ENCODE measurements at places on chromosomes 4 and X. TPM values are rescaled to one million over a fixed set of nuclear protein-coding genes. Genes with fewer than 3 reads are reported as not detected.

The VSIG1 gene
- total RNA-seq = 13.5 TPM

The CT47B1 gene
- total RNA-seq = not detected

The ADGRG4 gene
- total RNA-seq = not detected

The SEPTIN6 gene
- 261 TPM for total RNA-seq

The TCP11X2 gene
- not detected for total RNA-seq

The TRPC5OS gene
- total RNA-seq = not detected

The POLA1 gene
- 26.4 TPM for total RNA-seq

The P2RY4 gene
- 0.28 TPM for total RNA-seq

The MAGEC1 gene
- not detected for total RNA-seq

The WDFY3 gene
- total RNA-seq = 0.08 TPM

The NALF2 gene
- 1.8 TPM for total RNA-seq

The FHL1 gene
- total RNA-seq = 15.3 TPM

The SLC4A4 gene
- total RNA-seq = 2.5 TPM

The CXCL11 gene
- total RNA-seq = not detected

The RTL9 gene
- not detected for total RNA-seq

The SLC26A1 gene
- not detected for total RNA-seq

The PABPC1L2B gene
- not detected for total RNA-seq

The CACNA1F gene
- 0.91 TPM for total RNA-seq

The CHRNA9 gene
- total RNA-seq = 0.29 TPM
